ENCODE measurements at places on chromosomes 2 and 18. TPM values are rescaled to one million over a fixed set of nuclear protein-coding genes. Genes with fewer than 3 reads are reported as not detected.
A peak's percentile ranks its signal among the peaks of the same experiment; 100 is the strongest.

- no peak for DNase-seq
These were observed 16.0 kb downstream of the LANCL1 start for GRCh38 chr2:210460322-210461227.

GRCh38 chr2:105307550-105307949 lies 22.0 kb downstream of the TGFBRAP1 start:
- DNase-seq: no peak

The TMEM150A gene
- total RNA-seq: 18.9 TPM

The AQP12B gene
- total RNA-seq: not detected

- no peak for DNase-seq
These were observed 198.3 kb downstream of the SMAD7 start for GRCh38 chr18:48752478-48752877.

The UGT1A3 gene
- not detected for total RNA-seq

- DNase-seq: no peak
These were observed 420.0 kb upstream of the SALL3 start for GRCh38 chr18:78559584-78559983.

DNA sequence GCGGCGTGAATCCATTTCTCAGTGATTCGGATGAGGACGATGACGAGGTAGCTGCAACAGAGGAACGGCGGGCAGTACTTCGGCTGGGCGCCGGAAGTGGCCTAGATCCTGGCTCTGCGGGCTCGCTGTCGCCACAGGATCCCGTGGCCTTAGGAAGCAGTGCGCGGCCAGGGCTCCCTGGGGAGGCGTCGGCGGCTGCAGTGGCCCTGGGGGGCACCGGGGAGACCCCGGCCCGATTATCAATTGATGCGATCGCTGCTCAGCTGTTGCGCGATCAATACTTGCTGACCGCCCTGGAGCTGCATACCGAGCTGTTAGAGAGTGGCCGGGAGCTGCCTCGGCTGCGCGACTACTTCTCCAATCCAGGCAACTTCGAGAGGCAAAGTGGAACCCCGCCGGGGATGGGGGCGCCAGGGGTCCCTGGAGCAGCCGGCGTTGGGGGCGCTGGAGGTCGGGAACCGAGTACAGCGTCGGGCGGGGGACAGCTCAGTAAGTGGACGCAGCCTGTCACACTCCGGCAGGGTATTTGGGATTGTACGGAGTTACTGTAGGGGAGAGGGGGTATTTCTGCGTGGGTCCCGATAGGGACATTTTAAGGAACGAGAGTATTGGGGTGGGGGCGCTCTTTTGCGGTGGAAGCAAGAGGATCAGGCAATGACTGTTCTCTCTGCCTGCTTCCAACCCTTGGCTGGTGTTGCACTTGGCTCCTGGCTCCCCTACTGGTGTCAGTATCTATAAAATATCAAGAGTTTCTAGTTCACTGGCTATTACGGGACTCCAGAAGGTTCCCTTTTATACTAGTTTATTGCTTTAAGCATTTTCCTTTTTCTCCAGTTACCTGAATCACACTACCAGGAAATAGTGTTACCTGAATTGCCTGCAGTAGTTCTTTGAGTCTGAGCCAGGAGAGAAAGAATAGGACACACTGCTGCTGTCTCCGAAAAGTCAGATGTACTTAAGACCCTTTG lies 772 bp downstream of the RELCH start:
- peak; percentile 38 for DNase-seq

GRCh38 chr2:30759481-30759880 lies 47.8 kb downstream of the CAPN13 start:
- DNase-seq: no peak

Measured in LHCN-M2 (cell line).